NCI-H2171 treated with DMSO at 0.1 percent for 48 hours (cell line): ENCODE measurements at places on chromosomes 1 and 21.

GRCh38 chr1:34263406-34263805 lies 86.7 kb downstream of the C1orf94 start:
- DNase-seq = no peak

DNA sequence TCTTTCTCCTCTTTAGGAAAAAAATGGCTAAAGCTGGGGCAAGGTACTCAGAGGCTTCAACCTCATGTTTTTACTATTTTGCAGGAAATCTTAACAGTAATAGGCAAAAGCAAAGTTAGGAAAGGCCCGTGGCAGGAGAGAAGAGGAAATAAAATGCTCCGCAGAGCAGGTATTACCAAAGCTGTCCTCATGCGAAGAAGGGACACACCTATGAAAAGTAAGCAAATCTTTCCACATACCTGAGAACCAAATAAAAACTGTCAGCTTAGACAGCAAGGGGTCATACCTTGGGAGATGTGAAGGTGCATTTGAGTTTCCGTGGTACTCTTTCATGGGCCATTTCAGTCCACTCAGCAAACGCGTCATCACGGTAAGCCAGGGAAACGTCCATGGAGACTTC lies 73.5 kb downstream of the WLS start:
- no peak for DNase-seq

DNA sequence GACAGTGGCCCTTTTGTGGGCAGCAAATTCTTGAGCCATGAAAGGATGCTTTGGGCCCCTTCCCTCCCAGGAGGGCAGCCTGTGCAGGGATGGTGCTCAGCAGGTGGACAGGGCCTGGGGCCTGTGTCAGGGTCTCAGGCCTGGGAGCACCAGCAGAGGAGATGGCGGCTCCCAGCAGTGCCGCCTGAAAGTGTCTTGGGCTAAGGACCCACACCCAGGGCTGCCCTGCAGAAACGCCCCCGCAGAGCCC lies 23.9 kb downstream of the FTCD start:
- no peak for DNase-seq

DNA sequence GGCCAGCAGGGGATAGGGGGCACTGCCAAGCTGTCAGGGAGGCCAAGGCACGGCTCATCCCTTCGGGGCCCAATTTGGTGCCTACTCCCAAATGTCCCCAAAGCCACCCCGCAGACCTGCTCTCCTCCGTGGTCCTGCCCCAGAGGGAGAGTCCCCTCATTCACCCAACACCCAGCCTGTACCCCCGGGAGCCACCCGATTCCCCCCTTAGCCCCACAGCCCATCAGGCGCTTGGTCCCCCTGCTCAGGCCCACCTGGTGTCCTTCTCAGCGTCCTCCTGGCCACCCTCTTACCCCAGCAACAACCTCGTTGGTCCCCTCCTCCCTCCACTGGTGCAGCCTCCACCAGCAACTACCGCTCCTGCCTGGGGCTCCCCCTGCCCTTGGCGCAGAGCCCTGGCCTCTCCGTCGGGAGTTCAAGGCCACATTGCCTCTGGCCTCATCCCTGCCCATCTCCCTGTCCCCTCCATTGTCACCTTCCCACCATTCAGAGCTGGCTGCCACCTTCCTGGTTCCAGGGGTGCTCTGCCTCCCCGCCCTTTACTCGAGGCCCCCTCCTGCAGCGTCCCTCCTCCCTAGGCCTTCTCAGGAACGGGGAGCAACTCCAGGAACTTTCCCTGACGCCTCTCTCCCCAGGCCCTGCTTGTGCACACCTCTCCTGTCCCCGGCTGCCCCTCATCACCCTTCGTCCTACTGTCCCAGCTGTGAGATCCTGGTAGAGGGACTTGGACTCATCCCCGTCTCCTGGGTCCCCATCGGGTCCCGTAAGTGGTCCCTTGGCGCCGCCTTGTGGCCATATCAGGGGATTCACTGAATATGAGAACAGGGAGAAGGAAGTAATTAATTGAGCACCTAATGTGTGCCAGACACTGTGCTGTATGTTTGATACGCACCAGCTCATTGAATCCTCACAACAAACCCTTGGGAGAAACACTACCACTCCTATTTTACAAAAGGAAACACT lies 73.9 kb downstream of the RAP1GAP start:
- DNase-seq = peak; percentile 39

DNA sequence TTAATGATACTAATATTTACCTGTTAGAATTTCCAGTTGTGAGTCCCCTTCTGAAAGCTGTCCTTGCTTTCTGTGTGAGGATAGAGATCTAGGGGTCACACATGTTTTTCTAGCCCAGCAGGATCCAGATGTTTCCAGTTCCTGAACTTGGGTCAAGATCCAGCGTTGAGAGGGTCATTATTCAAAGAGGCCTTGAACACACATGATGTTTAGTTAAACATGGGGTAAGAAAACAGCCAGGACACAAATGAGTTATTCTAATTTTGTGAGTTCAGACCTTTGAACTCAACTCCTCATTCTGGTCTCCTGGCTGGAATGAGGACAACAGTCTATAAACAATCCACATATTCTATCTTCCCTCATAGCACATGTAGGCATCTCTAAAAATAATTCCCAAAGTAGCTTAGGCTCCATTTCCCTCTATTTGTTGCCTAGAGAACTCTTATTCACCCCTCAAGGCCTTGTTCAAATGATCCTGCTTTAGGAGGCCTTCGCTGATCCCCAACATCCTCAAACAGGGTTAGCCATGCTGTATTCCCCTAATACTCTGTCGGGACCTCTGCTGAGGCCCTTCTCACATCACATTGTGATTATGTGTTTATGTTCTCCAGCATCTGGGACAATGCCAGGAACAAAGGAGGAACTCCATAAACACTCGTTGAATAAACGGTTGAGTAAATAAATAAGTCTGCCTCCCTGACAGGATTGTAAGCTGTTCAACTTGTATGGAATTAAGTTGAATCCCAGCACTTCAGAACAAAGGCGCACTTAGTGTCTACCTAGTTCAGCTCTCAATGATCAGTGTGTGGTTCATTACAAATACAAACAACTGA lies 15.0 kb upstream of the KCNN3 start:
- DNase-seq = no peak

DNA sequence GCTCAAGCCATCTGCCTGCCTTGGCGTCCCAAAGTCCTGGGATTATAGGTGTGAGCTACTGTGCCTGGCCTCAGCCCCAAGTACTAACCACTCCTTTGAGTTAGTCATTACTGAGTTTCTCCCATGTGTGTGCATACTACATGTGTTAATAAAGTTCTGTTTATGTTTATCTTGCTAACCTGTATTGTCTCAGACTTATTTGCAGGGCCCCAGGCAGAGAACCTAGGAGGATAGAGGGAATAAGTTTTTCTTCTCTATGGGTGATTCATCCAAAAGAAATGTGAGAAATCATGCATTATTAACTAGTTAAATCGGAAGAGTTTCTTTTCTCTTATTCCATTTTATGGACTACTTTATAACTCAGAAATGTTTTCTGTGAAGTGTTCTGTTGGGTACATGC lies 203.9 kb upstream of the CACYBP start:
- DNase-seq = no peak

DNA sequence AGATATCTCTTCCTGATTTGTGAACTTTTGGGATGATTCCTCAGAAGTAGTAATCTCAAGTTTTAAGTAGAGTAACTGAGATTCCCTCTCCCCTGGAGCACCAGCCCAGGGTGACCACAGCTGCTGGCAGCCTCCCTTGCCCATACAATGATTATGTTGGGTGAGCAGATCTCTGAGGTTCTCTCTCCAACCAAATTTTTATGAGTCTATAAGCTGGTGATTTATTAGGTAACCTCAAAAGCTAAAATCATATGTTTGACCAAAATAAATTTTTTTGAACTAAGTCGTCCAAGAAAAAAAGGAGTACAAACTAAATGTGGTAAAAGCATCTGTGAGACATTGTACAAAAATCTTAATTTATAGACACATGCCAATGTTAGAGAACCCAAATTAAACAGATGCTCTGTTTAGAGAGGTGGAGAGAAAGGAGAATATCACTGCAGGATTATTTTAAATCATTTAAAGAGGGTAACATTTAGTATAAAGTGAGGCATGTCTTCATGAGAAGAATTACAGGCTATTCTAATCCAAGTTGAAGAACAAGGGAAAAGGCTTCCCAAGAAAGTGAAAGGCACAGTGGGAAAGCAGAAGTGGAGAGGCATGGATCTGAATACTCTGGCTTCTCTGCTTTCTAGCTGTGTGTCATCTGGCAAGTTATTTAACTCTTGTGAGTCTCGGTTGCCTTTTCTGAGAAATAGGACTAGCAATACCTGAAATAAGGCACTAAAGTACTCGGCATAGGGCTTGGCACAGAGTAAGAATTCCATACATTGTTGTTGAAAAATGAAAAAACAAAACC lies 2.5 kb downstream of the AKNAD1 start:
- no peak for DNase-seq

DNA sequence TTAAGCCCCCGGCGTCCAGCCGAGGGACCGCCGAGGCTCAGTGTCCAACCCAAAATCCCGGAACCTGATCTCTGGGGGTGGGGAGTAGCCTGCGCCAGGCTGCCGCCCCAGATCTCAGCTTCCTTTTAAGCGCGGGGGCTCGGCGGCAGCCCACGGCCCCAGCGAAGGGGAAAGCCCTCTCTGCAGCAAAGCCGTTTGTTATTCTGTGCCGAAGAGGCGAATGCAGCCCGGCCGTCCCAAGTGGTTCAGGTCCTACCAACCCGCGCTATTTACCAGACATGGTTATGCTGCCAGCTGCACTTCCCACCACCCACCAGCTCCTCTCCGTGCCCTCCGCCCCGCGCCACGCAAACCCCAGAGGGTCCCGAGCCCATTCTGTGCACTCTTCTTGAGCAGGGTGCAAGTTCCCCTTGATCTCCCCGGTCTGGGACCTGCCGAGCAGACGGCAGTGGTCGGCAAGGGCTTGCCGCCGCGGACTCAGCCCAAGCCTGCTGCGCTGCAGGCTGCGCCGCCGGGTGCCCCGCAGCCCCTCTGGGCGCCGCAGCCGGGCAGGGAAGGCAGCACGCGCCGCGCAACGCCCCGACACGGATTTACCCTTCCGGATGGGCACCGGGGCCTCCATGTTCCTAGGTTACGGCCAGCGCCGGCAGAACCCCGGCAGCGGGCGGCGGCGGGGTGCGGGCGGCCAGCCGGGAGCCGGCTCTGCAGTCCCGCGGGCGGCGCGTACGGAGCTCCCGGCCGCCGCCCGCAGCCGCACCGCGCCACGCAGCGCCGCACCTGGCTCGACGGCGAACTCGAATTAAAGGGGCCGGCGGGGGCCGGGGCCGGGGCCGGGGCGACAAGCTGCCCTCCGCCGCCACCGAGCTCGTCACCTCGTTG lies 738 bp upstream of the KCNA2 start:
- peak; percentile 6 for DNase-seq

GRCh38 chr1:29271724-29272123 lies 35.4 kb downstream of the PTPRU start:
- no peak for DNase-seq

DNA sequence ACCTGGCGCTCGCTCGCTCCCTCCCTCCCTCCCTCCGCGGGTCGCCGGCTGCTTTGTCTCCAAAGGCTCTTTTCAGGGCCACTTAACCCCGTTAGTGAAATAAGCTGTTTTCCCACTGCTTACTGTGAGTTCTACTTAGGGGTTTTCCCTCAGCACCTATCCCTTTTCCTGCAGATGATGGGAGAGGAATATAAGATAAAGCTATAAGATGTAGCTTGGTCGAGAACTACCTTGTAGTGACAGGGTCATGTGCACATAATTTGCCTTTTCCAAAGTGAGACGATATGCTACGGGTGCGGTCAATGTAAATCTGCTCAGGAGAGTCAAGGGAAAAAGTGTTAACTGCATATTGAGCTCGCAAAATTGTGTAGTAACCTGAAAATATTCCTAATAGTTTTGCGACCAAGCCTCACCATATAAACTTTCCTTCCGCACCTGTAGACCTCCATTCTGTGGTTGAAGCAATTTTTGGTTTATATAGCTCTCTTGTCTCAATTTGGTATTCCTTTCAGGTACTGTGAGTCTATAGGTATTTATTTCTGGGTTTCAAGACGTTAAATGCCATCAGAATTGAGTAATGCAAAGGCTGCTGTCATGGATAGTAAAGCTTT lies 55.8 kb upstream of the BOLA1 start:
- no peak for DNase-seq

GRCh38 chr1:85464497-85465098 lies 361 bp downstream of the DDAH1 start:
- peak; percentile 62 for DNase-seq

- DNase-seq = no peak
Measured at GRCh38 chr1:156853761-156854160, 5.2 kb downstream of the INSRR start.

- peak; percentile 31 for DNase-seq
Measured at GRCh38 chr1:80305466-80305865, 1298.9 kb upstream of the ADGRL4 start.

DNA sequence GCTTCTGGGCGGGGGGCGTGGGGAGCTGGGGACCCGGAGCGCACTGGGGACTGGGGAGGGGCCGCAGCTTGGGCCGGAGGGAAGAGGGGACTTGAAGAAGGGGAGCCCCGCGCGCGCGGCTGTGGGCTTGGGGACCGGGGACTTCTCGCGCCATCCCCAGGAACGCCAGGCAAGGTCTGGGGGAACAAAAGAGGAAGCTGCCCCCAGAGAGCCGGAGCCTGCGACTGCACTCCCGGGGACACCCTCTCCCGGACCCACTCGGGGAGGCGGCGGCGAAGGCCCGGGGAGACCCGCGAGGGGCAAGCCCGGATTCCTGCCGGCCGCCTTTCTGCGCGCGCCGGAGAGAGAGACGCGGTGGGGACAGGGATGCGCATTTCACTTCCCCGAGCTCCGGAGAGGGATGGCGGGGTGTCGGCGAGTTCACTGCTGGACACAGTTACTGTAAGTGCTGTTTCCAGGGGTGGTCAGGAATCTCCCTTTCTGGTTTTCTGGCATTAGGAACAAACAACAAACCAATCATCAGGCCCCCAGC lies 732 bp downstream of the ABCG1 start:
- DNase-seq = no peak

DNA sequence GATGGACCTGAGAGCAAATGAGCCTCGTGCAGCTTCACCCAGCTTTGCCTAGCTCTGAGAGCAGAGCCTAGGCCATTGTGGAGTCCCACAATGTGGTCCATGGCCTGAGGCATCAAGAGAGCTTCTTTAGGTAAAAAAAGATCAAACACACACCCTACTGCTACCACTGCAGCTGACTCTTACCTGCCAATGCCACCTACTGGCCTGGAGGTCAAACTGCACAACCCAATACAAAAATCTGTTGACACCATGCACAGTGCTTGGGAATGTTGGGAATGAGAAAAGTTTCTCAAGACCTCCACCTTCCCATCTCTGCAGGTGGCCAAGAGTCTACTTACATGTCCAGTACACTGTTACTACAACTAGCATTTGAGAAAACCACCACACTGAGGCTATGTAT lies 60.6 kb downstream of the UCHL5 start:
- no peak for DNase-seq
